Mesenchymal stem cell (in vitro differentiated cells and primary cell): ENCODE measurements at places on chromosomes 7 and 10.

GRCh38 chr10:48526846-48527505, 77.9 kb downstream of the ARHGAP22 start:
- H3K27me3 ChIP-seq, result no peaks in the 10 kb centered on the region
- DNase-seq, result no peak
- peaks cover 13% of the 10 kb centered on the region for H3K4me1 ChIP-seq
- peaks cover 22% of the 10 kb centered on the region for H3K36me3 ChIP-seq
- no peak overlapping the region for H3K27ac ChIP-seq
- H3K4me3 ChIP-seq, result peak overlapping the region; percentile 53

DNA sequence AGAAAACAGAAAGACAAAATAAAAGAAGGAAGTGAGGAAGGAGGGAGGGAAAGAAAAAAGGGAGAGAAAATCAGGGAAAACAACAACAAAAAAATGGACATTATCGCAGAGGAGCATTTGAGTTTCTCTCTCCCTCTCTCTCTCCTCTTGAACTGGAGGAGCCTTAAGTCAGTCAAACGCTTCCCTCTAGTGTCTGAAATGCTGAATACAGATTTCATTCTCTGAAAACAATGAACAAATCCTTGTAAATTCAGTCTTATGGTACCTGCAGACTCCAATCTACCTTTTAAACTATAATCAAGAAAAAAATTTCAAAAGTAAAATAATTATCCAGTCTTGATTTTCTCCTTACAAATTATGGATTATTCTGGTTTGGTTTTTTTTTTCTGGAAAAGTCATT, 89.2 kb upstream of the PFKP start:
- H3K27ac ChIP-seq, result no peak overlapping the region
- peaks cover 19% of the 10 kb centered on the region for H3K4me1 ChIP-seq
- H3K4me3 ChIP-seq, result no peak overlapping the region
- peak; percentile 68 for DNase-seq
- H3K36me3 ChIP-seq, result no peaks in the 10 kb centered on the region

DNA sequence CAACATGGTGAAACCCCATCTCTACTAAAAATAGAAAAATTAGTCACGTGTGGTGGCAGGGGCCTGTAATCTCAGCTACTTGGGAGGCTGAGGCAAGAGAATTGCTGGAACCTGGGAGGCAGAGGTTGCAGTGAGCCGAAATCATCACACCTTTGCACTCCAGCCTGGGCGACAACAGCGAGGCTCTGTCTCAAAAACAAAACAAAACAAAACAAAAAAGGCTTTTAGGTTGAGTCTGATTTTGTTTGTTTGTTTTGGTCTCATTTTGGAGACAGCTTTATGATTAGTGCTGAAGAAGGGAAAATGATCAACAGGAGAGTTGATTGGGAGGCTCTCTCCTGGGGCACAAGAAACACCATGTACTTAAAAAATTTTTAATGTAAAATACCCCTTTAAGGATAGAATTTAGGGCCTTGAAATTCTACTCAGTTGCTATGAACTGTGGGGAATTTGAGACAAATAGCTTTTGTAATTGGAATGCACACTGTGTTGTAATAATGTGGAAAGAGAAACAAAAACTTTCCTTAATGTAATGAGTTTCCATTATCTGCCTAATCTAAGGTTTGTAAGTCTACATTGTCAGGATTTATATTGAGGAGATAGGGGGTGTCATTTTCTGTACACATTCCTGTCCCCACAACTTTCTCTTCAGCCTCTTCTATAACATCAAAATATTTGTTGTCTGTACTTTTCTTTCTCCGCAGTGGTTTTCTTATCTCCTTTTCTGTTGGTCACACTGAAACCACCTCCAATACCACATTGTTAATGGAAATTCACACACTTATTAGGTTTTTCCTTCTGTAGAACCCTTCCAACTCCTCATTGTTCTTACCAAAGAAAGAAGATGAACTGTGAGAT, 41.3 kb downstream of the ARID5B start:
- H3K27ac ChIP-seq, result peak overlapping the region; percentile 45
- peaks cover 1% of the 10 kb centered on the region for H3K4me1 ChIP-seq
- peaks cover 3% of the 10 kb centered on the region for H3K36me3 ChIP-seq
- H3K27me3 ChIP-seq, result no peaks in the 10 kb centered on the region
- DNase-seq, result peak; percentile 81

DNA sequence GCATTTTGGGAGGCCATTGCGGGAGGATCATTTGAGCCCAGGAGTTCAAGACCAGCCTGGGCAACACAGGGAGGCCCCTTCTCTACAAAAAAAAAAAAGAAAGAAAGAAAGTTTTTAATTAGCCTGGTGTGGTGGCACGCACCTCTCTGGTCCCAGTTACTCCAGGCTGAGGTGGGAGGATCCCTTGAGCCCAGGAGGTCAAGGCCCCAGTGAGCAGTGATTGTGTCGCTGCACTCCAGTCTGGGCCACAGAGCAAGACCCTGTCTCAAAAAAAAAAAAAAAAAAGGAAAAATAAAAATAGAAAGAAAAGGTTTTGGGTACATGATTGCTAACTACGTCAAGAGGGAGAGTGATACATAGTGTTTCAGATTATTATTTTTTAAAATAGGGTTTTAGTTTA, 2.0 kb upstream of the USP54 start:
- peaks cover 7% of the 10 kb centered on the region for H3K4me1 ChIP-seq
- no peak for DNase-seq
- no peaks in the 10 kb centered on the region for H3K27me3 ChIP-seq
- no peaks in the 10 kb centered on the region for H3K36me3 ChIP-seq

DNA sequence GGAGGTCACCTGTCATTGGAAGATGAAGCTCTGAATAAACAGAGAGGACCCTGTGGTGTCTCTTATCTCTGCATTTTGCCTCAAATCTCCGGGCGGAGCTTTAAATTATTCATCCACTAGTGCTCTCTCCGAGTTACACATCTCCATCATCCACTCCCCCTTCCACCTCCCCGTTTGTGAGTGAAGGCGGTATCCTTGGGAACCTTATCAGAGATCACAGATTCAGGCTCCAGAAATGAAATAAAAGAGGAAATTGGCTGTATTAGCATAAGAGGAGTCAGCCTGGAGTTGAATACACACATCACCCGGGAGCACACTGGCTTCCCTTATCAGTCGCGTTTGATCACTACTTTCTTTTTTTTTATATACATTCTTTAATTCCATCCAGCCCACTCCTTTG, 1184.8 kb downstream of the GATA3 start:
- H3K27ac ChIP-seq, result no peak overlapping the region
- DNase-seq, result no peak
- H3K27me3 ChIP-seq, result no peaks in the 10 kb centered on the region
- peaks cover 4% of the 10 kb centered on the region for H3K4me1 ChIP-seq

- peaks cover 4% of the 10 kb centered on the region for H3K36me3 ChIP-seq
- DNase-seq, result no peak
- H3K27me3 ChIP-seq, result no peaks in the 10 kb centered on the region
- peaks cover 3% of the 10 kb centered on the region for H3K4me1 ChIP-seq
- H3K4me3 ChIP-seq, result no peak overlapping the region
- H3K27ac ChIP-seq, result no peak overlapping the region
These were observed 11.3 kb downstream of the PLAU start for GRCh38 chr10:73922007-73922863.

GRCh38 chr7:132580277-132580676, 4.0 kb upstream of the PLXNA4 start:
- H3K27me3 ChIP-seq, result peaks cover 30% of the 10 kb centered on the region
- H3K4me3 ChIP-seq, result no peak overlapping the region
- peaks cover 19% of the 10 kb centered on the region for H3K4me1 ChIP-seq
- no peaks in the 10 kb centered on the region for H3K36me3 ChIP-seq
- H3K27ac ChIP-seq, result no peak overlapping the region

DNA sequence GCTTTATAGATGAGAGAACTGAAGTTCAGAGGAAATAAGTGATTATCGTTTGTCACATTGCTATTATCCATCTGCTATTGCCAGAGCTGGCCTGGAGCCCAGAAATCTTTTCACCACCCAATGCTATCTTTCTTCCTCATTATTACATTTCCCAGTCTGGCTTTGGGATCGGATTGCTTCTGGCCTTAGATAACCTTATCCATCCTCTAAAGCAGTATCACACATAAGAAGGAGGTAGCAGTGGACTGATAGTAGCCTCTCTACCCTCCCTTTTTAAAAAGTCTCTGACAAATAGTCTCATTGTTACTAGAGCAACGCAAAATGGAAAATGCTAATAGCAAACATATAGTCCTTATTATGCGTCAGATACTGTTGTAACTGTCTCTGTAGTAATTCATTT, 1.3 kb upstream of the CLDN12 start:
- H3K27ac ChIP-seq, result no peak overlapping the region
- no peaks in the 10 kb centered on the region for H3K4me1 ChIP-seq
- no peak for DNase-seq
- H3K27me3 ChIP-seq, result no peaks in the 10 kb centered on the region
- H3K4me3 ChIP-seq, result no peak overlapping the region
- peaks cover 2% of the 10 kb centered on the region for H3K36me3 ChIP-seq

- H3K36me3 ChIP-seq, result no peaks in the 10 kb centered on the region
- no peak overlapping the region for H3K4me3 ChIP-seq
- H3K4me1 ChIP-seq, result peaks cover 2% of the 10 kb centered on the region
- DNase-seq, result no peak
- H3K27me3 ChIP-seq, result peaks cover 21% of the 10 kb centered on the region
These were observed 270.9 kb downstream of the CCSER2 start for GRCh38 chr10:84599254-84599653.

DNA sequence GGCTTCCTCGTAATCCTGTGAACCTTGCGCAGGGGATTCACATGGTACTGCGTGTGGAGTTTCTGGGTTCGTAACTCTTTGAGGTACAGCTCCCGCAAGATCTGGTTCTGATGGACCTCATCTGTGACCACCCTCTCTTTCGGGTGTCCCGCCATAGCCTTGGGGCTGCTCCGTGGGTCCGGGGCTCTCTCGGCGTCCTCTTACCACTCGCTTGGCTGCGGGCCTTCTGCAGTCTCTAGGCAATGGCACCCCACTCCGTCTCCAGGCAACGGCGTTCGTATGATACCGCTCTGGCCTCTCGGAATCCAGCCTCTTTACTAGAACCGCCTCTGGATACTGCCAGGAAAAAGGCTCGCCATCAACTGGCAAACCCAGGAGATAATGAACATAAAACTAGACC, 54.7 kb upstream of the AMPH start:
- H3K4me3 ChIP-seq, result no peak overlapping the region
- no peaks in the 10 kb centered on the region for H3K4me1 ChIP-seq
- H3K27ac ChIP-seq, result no peak overlapping the region
- H3K27me3 ChIP-seq, result no peaks in the 10 kb centered on the region
- no peak for DNase-seq

DNA sequence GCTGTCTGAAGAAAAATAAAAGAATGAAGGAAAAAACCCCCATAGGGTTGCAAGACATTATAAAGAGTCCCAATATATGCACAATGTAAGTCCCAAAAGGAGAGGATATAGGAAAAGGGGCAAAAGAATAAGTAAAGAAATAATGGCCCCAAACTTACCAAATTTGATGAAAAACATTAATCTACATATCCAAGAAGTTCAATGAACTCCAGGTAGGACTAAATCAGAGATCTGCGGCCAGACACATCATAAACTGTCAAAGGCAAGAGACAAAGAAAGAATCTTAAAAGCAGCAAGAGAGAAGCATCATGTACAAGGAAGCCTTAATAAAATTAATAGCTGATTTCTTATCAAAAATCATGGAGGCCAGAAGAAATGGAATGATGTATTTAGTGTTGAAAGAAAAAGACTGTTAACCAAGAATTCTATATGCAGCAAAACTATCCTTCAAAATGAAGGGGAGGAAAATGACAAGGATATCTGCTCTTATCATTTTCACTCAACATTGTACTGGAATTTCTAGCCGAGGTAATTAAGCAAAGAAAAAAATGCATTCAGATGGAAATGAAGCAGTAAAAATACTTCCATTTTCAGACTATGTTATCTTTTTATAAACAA, 95.7 kb upstream of the GLI3 start:
- H3K4me1 ChIP-seq, result no peaks in the 10 kb centered on the region
- no peak overlapping the region for H3K27ac ChIP-seq
- no peaks in the 10 kb centered on the region for H3K36me3 ChIP-seq
- H3K4me3 ChIP-seq, result no peak overlapping the region
- DNase-seq, result no peak
- H3K27me3 ChIP-seq, result peaks cover 7% of the 10 kb centered on the region

DNA sequence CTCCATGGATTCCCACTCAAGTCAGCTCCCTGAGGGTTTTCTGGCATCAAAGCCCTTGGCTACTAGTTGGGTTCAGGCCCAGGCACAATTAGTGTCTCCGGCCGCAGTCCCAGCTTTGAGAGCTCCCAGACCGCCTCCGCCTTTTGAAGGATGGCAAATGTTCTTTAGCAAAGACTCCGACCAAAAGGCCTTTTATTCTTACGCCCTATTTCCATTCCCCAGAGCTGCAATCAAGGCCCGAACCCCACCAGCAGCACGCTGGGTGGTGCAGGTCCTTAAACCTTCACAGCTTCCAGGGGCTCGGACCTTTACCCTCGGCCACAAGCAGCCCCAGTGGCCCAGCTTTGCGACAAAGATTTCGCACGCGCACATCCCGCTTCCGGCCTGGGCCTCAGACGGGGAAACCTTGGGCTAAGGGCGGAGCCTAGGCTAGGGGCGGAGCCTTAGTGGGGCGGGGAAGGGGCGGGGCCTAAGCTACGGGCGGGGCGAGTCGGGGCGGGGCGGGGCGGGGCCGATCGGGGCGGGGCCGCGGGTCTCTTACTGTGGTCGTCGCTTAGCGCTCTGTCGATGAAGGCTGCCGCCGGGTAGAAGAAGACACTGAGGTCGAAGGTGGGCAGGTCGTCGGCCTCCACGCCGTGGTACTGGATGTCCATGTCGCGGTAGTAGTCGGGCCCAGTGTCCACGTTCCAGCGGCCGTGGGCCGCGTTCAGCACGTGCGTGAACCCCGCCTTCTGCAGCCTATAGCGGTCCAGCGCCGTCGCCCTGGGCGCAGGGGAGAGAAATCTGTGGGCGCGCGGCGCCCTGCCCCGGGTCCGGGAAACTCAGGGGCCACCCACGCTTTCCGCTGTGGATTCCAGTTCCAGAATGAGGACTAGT, 68.0 kb upstream of the SAMD8 start:
- H3K36me3 ChIP-seq, result peaks cover 2% of the 10 kb centered on the region
- no peak overlapping the region for H3K27ac ChIP-seq
- no peak overlapping the region for H3K4me3 ChIP-seq
- H3K4me1 ChIP-seq, result no peaks in the 10 kb centered on the region
- no peaks in the 10 kb centered on the region for H3K27me3 ChIP-seq
- no peak for DNase-seq

DNA sequence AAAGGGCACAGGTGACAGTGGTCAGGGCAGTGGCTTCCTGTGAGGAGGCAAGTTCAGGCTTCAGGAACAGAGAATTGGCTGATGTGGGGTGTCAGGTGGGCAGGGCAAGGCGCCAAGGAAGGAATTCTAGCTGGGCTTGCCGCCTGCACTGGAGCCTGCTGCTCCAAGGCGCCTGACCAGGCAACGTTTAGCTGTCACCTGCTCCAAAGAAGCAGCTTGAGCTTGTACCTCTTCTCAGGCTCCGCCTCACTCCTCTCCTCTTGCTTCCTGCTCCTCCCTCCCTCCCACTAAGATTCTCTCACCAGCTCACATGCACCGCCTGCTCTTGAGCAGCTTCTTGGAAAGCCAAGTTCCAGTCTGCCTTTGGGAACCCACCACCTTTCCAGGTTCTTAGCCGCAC, 187.4 kb upstream of the GRB10 start:
- H3K36me3 ChIP-seq, result no peaks in the 10 kb centered on the region
- no peaks in the 10 kb centered on the region for H3K27me3 ChIP-seq
- peaks cover 2% of the 10 kb centered on the region for H3K4me1 ChIP-seq
- H3K27ac ChIP-seq, result no peak overlapping the region
- no peak overlapping the region for H3K4me3 ChIP-seq
